ENCODE measurements at places on chromosomes 6 and 20. TPM values are rescaled to one million over a fixed set of nuclear protein-coding genes. Genes with fewer than 3 reads are reported as not detected.

DNA sequence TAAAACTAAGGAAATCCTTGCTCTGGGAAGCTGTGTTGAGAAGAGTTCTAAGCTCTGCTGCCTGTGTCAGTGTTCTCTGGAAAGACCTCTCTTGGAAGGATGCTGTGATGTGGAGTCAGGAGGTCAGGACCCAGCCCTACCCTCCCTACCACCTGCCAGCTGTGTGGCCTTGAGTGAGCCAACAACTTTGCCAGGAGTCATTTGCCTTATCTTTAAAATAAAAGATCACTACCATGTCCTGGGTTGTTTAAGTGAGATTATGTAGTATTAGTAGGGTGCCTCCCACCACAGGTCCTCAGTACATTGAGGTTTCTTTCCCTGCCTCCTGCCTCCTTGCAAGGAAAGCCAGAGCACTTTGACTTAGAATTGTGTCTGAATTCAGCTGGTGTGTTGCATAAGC is 64.9 kb downstream of the FOXO3 start:
- no peak for DNase-seq

The CFAP61 gene
- 0.39 TPM for total RNA-seq

DNA sequence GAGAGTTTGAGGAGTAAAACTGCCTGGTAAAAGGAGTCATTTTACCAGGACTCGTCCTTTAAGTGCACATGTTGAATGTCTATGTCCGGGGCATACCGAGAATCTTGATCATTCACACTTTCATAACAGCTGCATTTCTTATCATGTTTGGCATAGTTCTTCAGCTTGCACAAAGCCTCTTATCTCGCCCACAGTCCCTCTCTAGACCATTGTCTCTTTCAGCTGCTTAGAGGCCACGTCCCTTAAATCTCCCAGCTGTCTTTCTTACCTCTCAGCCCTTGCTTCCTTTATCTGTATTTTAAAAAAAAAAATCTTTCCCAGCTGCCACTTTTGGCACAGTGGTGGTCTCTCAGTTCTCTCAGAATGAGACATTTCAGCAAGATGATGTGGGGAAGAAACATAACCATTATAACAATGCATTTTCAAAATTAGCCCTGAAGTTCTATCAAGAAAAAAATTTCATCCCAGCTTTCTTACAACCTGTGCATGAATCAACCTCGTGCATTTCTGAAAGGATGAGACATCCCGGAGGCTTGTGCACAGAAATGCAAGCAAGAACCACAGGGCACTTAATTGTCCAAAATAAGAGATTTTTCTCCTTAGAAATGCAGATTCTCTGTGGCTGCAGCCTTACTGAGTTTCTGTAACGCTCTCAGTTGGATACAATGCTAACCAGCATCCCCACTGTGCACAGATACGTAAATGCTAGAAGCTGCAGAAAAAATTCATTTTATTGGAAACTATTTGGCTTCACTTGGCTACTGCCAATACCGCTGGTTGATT is 24.2 kb downstream of the RBM24 start:
- DNase-seq = no peak

The MYLK4 gene
- 1.3 TPM for total RNA-seq

The SLC26A8 gene
- total RNA-seq = 0.18 TPM

The REV3L gene
- 60.5 TPM for total RNA-seq

GRCh38 chr6:74568861-74569260 is 637.0 kb downstream of the COL12A1 start:
- DNase-seq = no peak

The FOXP4 gene
- total RNA-seq = 25.1 TPM

The BPI gene
- not detected for total RNA-seq

DNA sequence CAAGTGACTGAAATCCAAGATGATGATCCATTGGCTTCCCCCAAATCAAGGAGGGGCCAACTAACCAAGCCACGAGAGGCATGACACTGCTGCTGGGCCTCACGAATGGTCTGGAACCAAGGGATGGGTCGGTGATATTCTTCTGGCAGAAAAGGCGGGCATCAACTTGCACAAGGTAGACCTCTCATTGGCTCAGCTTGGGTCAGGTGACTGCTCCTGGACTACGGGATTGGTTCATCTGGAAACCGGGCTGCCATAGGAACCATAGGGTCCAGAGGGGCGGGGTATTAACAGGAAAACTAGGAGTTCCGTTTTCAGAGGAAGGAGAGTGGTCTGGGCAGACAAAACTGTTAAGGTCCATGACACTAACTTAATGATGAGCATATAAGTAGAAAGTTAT is 100.9 kb downstream of the TFAP2C start:
- DNase-seq = no peak

The LY6G6D gene
- not detected for total RNA-seq

DNA sequence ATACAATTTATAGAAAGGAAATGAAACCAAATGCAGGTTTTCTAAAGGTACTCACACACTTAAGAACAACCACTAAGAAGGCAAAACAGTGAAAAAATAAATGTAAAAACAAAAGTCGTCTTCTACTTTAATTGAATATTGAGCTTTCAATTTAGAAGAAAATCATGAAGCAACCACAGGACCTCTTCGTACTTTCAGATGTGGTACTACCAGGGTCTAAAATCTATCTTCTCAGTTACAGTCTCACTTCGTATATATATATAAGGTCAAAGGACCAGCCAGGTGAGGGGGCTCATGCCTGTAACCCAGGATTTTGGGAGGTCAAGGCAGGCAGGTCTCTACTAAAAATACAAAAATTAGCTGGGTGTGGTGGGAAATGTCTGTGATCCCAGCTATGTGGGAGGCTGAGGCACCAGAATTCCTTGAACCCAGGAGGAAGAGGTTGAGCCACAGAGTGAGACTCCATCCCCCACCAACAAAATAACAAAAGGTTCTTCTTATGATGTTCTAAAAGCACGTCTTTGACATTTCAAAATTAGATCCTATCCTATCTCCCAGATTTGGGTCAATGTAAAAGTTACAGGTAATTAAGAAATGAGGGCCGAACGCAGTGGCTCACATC is 12.5 kb downstream of the ROMO1 start:
- DNase-seq = no peak

- DNase-seq = no peak
Measured at GRCh38 chr20:45405571-45406259, 2.4 kb upstream of the DBNDD2 start.

DNA sequence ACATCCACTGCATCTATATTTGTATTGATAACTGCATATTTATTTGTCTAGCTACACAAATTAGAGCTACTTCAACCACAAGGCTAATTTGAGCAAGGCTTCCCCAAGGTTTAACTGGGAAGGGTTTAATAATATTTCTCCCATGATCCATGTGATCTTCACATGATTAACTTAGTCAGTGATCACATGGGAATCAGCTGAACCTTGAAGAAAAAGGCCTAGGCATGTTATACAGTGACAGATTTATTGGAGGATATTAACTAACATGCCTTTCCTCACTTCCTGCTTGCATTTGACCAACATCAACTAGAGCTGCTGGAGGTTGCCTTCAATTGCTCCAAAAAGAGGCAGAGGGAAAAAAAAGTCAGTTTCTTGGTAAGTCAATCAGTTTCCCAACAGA is 417.0 kb downstream of the HAO1 start:
- no peak for DNase-seq

- DNase-seq = no peak
Measured at GRCh38 chr6:2028457-2029038, 216.9 kb downstream of the GMDS start.

DNA sequence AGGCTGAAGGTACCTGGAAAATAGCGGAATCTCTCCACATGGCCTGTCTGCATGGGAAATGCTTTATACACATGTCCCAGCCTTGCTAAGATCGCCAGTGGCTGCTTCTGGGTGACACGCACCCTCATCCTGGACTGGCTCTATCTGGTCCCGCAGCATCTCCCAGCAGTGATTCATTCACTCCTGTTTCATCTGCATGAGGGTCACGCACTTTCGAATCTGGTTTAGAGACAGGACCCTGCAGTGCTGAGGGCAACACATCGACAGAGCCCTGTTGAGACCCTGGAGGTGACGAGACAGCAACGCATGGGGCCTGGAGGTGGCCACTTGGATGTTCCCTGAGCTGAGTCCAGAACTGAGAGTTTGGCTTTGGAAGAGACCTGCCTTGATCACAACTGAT is 136.5 kb downstream of the SMOC2 start:
- no peak for DNase-seq

The GNAS-AS1 gene
- total RNA-seq = 2.4 TPM
